ENCODE measurements at places on chromosomes 3 and 15. TPM values are rescaled to one million over a fixed set of nuclear protein-coding genes. Genes with fewer than 3 reads are reported as not detected.

DNA sequence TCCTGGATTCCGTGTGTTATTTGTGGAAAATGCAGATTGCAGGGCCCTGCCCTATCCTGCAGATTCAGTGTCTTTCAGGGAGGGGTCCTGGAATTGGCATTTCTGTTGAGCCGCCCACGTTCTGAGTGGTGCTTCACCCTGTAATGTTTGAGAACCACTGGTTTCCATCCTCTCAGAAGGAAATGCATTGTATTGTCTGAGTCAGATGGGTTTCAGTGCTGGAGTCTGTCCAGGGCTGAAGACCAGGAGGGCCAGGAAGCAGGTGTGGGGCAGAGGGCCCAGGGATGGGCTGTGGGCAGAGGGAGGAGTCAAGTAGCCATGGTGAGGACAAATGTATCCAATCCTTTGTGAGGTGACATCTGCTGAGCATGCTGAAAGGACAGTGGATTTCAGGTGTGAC is 123.8 kb downstream of the SV2B start:
- DNase-seq: no peak

DNA sequence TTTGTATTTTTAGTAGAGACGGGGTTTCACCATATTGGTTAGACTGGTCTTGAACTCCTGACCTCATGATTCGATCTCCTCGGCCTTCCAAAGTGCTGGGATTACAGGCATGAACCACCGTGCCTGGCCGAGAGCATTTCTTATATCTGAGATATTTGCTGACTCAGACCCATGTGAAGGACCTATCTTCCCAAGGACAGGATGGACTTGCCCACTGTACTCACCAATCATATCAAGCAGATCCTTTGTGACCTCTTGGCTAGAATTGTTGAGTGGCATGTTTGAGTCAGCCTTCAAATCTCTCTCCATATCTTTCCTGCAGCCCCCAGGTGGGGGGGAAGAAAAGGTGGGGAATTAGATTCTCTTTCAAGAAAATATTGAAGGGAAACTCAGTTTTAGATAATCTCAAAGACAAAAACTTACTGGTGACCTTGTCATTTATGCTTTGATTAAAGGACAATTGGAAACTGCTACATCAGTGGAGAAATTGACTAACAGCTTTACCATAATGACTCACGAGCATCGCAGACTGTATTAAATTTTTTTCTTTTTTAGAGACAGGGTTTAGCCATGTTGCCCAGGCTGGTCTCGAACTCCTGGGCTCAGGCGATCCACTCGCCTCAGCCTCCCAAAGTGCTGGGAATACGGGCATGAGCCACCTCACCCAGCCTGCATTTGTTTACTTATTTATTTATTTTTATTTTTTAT is 3.1 kb downstream of the C3orf62 start:
- DNase-seq: no peak

The SLC28A1 gene
- not detected for total RNA-seq

GRCh38 chr3:32897001-32897601 is 54.3 kb upstream of the CCR4 start:
- DNase-seq: no peak

The ZNF80 gene
- total RNA-seq: not detected

- no peak for DNase-seq
Measured at GRCh38 chr3:186828340-186828739, 14.2 kb upstream of the ADIPOQ start.

The SPATA12 gene
- total RNA-seq: not detected

The RHCG gene
- not detected for total RNA-seq
